Pancreas (tissue), 10 donors: ENCODE measurements at places on chromosomes 7 and 10. TPM values are rescaled to one million over a fixed set of nuclear protein-coding genes. Genes with fewer than 3 reads are reported as not detected.

Gene TMEM254
- total RNA-seq: 13.5 TPM

- no peaks in the 10 kb centered on the region for H3K36me3 ChIP-seq
- no peak for DNase-seq
- H3K4me3 ChIP-seq: no peak overlapping the region
- no peaks in the 10 kb centered on the region for H3K27me3 ChIP-seq
Observed at GRCh38 chr10:48458662-48459048, 146.2 kb downstream of the ARHGAP22 start.

GRCh38 chr7:116087291-116087690 lies 56.7 kb upstream of the TFEC start:
- no peak overlapping the region for H3K27ac ChIP-seq
- no peaks in the 10 kb centered on the region for H3K27me3 ChIP-seq
- no peaks in the 10 kb centered on the region for H3K4me1 ChIP-seq
- no peak for DNase-seq
- no peak overlapping the region for H3K4me3 ChIP-seq

Gene ZCWPW1
- 1.6 TPM for total RNA-seq

DNA sequence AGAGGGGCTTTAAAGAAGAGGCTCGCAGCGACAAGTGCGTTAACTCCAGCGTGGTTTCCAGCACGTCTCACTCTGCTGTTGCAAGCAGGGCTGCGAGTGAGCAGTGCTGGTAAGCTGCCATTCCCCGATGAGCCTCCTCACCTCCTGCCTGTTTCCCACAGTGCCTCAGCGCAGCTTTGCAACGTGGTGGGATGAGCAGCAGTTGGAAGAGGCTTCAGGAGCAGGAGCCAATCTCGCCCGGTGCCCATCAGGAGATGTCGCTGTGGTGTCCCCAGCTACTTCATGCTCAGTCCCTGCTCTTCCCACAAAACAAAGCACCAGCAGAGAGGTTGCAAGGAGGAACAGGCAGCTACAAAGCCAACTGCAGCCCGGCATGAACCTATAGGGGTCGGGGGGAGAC lies 2.4 kb upstream of the ADARB2 start:
- DNase-seq: no peak
- no peak overlapping the region for H3K4me3 ChIP-seq
- peaks cover 5% of the 10 kb centered on the region for H3K4me1 ChIP-seq
- H3K27ac ChIP-seq: no peak overlapping the region
- no peaks in the 10 kb centered on the region for H3K27me3 ChIP-seq

DNA sequence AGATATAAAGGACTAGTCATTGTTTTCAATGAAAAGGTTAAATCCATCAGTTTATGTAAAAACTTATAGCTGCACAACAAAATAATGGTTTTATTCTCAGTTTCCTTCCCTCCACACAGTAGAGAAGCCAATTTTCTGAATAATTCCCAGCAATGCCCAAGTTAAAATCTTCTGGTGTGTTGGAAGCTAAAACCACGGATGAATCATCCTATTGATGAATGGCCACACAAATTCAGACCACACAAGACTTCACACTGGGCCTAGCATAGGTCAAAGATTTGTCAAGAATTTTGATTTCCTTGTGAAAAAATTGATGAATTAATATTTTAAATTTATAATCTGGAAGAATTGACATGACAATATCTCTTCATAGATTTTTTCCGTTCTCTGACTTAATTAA lies 617.6 kb downstream of the INHBA start:
- H3K27me3 ChIP-seq: no peaks in the 10 kb centered on the region
- H3K4me3 ChIP-seq: no peak overlapping the region
- no peaks in the 10 kb centered on the region for H3K36me3 ChIP-seq
- H3K27ac ChIP-seq: no peak overlapping the region
- no peaks in the 10 kb centered on the region for H3K4me1 ChIP-seq

Gene GFRA1
- 0.79 TPM for total RNA-seq

- no peak for DNase-seq
- H3K27me3 ChIP-seq: no peaks in the 10 kb centered on the region
- no peak overlapping the region for H3K27ac ChIP-seq
- H3K4me3 ChIP-seq: no peak overlapping the region
- no peaks in the 10 kb centered on the region for H3K4me1 ChIP-seq
- H3K36me3 ChIP-seq: no peaks in the 10 kb centered on the region
Observed at GRCh38 chr7:47232751-47233412, 349.0 kb downstream of the TNS3 start.

DNA sequence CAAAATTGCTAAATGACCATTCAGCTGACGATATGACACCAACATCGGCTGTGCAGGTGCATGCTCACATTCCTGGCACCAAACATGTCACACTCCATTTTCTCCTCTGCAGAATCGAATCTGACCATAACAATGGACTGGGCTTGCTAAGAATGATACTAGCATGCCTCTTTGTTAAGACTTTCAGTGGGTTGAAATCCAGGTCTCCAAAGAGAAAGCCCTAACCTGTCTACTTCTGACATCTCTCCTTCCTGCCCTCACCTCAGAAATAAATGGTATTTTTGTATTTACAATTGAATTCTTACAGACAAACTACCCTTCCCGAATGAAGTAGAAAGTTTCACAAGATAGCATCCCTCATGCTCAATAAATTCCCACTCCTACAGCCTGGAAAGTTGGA lies 373.9 kb downstream of the KCNMA1 start:
- no peaks in the 10 kb centered on the region for H3K27me3 ChIP-seq
- no peak overlapping the region for H3K4me3 ChIP-seq
- H3K4me1 ChIP-seq: peaks cover 14% of the 10 kb centered on the region
- H3K36me3 ChIP-seq: no peaks in the 10 kb centered on the region

- H3K27ac ChIP-seq: peak overlapping the region; percentile 41
- no peaks in the 10 kb centered on the region for H3K27me3 ChIP-seq
- peak; percentile 64 for DNase-seq
- no peak overlapping the region for H3K4me3 ChIP-seq
Observed at GRCh38 chr7:867406-868188, 8.8 kb upstream of the GET4 start.

DNA sequence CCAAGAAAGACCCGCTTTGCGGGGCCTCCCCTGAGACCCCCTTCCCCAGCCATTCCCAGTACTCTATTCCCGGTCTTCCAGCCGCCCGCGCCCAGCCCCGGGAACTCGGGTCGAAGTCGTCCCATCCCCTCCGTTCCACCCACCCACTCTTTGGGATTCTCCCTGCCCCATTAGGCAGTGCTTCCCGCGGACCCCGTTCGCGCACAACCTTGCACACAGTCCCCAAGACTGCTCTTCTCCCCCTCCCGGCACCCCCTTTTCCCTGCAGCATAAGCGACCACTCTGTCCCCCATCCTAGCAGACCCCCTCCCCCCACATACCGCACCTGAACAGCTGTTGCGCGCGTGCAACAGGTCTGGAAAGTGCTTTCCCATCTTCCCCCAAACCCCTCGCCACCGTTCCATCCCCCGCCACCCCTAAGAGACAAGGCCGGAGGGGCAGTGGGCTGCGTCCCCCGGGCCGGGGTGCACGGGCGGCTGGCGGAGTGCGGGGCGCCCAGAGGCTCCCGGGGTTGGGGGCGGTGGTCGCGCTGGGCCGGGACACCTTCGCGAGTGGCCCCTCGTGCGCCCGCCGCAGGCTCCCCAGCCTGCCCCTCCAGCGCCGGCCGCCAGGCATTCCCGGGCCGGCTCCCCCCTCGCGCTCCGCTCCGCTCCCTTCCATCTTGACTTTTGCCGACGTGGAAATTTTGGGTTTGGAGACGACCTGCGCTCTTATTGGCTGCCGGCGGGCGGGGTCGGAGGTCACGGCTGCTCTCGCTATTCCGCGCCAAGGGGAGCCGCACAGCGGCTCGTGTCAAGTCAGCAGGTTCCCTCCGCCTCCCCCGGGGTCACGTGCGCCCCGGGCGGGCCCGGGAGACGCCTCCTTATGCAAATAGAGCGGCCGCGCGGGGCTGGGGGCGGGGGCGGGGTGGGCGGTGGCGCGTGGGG lies 201.2 kb upstream of the NFE2L3 start:
- H3K4me3 ChIP-seq: peak overlapping the region; percentile 87
- no peaks in the 10 kb centered on the region for H3K4me1 ChIP-seq
- no peaks in the 10 kb centered on the region for H3K36me3 ChIP-seq
- H3K27me3 ChIP-seq: no peaks in the 10 kb centered on the region
- H3K27ac ChIP-seq: peak overlapping the region; percentile 82

Gene GNGT1
- not detected for total RNA-seq

Gene GCC1
- total RNA-seq: 6.6 TPM

DNA sequence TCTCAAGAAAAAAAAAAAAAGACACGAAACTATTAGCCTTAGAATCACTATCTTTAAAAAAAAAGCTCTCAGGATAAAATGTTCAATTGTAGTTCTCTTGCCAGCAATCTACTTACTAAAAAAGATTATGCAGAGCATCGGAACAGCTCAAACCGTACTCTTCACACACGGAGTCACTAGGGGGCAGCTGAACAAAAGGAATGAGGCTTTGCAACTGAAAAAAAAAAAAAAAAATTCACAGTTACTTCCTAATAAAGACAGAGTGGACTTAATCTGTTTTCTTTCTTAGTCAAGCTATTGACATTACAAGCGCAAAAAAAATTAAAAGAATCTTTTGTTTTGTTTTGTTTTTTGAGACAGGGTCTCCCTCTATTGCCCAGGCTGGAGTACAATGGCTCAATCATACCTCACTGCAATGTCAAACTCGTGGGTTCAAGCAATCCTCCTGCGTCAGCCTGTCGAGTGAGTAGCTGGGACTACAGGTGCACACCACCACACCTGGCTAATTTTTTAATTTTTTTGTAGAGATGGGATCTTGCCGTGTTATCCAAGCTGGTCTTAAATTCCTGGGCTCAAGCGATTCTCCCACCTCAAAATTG lies 11.5 kb downstream of the PMS2 start:
- H3K27me3 ChIP-seq: no peaks in the 10 kb centered on the region
- no peak overlapping the region for H3K4me3 ChIP-seq
- DNase-seq: no peak
- H3K4me1 ChIP-seq: peaks cover 11% of the 10 kb centered on the region

- H3K27ac ChIP-seq: no peak overlapping the region
- no peaks in the 10 kb centered on the region for H3K27me3 ChIP-seq
- H3K4me1 ChIP-seq: no peaks in the 10 kb centered on the region
- H3K36me3 ChIP-seq: no peaks in the 10 kb centered on the region
- H3K4me3 ChIP-seq: no peak overlapping the region
Observed at GRCh38 chr10:96538683-96539082, 25.0 kb upstream of the TLL2 start.

DNA sequence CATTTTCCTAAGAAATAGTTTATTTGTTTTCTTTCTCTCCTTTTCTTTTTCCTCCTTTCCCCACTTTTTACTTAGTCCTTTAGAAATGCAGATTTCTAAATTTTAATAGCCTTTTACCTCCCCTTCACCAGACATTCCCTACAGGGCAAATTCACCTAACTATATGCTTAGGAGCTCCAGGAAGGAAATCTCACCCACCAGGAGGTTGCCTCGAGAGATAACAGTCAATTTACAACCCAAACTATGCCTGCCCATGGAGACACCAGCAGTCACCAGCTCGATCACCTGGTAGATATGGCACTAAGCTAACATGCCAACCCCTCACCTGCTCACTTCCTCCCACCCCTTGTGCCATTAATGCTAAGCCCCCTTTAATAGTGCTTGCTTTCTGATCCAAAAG lies 25.2 kb upstream of the CREB3L2 start:
- no peak overlapping the region for H3K4me3 ChIP-seq
- no peaks in the 10 kb centered on the region for H3K4me1 ChIP-seq
- DNase-seq: no peak
- no peaks in the 10 kb centered on the region for H3K27me3 ChIP-seq

GRCh38 chr10:109988212-109988596 lies 19.6 kb upstream of the ADD3 start:
- no peak overlapping the region for H3K27ac ChIP-seq
- no peak overlapping the region for H3K4me3 ChIP-seq
- no peaks in the 10 kb centered on the region for H3K4me1 ChIP-seq
- no peak for DNase-seq

Gene SFTPA1
- total RNA-seq: 1.1 TPM

DNA sequence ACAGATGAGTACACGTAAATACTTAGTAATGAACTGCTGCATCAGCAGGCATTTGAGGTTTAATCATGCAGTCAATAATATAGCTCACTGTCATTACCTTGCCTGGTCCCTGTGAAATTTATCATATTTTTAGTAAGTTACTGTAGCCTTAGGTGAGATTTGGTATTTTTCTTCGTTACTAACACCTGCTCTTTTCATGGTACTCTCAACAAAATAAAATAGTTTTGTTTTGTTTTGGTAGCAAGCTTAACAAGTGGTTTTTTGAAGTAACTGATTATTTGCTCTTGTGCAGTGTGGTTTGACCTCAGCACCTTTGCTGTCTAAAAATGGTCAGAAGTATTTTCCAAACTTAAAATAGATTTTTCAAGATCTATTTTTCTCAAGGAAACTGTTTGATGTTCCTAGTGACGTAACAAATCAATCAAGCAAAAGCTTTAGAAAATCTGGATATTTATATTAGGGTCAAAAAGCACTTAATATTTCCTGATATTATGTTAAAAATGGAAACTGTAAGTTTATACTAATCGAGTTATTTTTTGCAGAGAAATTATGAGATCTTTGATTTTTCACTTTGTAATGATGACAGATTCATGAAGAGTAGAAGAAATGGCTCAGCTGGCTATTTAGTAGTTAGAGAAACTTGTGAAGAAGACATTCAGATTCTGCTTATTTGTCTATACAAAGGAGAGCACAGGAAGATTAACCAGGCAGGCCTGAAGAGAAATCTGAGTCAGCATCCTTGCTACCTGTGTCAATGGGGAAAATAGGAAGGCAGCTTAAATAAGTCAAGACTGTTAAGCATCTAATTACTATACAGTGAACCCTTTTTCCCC lies 21.0 kb upstream of the RPA3 start:
- no peak overlapping the region for H3K4me3 ChIP-seq
- no peak for DNase-seq
- H3K27ac ChIP-seq: no peak overlapping the region
- no peaks in the 10 kb centered on the region for H3K4me1 ChIP-seq

Gene VIPR2
- total RNA-seq: 10.9 TPM

Gene PANK1
- total RNA-seq: 1.9 TPM

DNA sequence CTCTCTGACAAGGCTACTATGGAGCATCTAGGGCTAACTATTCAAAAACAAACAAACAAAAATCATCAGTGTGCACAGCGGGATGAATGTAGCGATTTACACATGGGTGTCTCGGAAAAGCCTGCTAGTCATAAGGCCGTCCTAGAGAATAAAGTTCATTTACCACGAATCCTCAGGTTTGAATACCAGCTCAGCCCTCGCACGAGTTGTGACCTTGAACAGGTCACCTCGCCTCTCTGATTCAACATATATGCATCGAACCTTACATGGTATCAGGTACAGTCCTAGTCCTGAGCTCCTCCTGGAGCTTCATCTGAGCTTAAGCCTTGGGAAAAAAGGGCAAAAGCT lies 572 bp downstream of the ATP5MF start:
- peaks cover 7% of the 10 kb centered on the region for H3K4me1 ChIP-seq
- H3K36me3 ChIP-seq: no peaks in the 10 kb centered on the region
- peak overlapping the region; percentile 40 for H3K4me3 ChIP-seq
- peak overlapping the region; percentile 58 for H3K27ac ChIP-seq
- DNase-seq: no peak
- no peaks in the 10 kb centered on the region for H3K27me3 ChIP-seq
